ENCODE measurements at places on chromosomes 5 and 9.

GRCh38 chr5:116272281-116272941, 187.6 kb downstream of the COMMD10 start:
- no peak for DNase-seq

DNA sequence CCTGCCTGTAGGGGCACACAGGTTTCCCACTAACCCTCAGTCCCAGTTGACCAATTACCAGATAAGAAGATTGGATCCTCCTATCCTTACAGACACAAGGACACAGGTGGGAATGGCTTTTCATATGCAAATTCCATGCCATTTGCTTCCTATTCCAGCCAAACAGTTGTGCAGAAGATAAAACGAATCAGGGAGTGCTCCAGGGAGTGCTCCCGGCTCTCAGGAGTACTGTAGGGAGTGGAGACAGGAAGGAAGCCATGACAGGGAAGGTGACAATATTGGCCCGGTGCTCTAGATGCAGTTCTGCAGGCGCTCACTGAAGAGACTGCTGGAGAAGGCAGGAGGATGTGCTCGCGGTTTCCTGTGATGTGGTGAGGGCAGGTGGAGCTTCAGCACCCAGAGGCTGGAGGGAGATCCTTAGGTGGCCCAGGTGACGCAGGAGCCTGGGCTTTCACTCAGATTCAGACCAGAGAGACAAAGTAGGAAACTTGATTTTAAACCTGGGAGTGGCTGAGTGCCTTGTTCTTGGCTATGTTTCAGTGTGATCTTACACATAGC, 260.0 kb downstream of the AUH start:
- peak; percentile 60 for DNase-seq

- DNase-seq = no peak
These were observed 37.7 kb downstream of the NEUROG1 start for GRCh38 chr5:135497971-135498636.

DNA sequence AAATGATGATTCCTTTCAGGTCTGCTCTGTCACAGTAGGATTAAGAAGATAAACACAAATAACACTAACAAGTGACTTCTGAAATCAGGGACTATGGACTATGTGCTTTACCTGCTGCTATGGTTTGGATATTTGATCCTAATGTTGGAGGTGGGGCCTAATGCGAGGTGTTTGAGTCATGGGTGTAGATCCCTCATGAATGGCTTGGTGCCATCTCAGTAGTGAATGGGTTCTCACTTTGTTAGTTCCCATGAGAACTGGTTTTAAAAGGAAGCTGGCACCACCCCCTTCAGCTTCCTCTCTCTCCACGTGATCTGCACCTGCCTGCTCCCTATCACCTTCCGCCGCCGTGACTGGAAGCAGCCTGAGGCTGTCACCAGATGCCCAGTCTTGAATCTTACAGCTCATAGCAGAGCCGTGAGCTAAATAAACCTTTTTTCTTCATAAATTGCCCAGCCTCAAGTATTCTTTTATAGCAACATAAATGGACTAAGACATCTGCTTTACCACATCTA, 3.3 kb downstream of the PPIC start:
- DNase-seq = no peak

GRCh38 chr5:168299372-168299771, 7.9 kb downstream of the WWC1 start:
- no peak for DNase-seq

GRCh38 chr5:31771500-31771899, 132.6 kb downstream of the PDZD2 start:
- no peak for DNase-seq

GRCh38 chr9:121141306-121141705, 60.4 kb downstream of the RAB14 start:
- DNase-seq = no peak

DNA sequence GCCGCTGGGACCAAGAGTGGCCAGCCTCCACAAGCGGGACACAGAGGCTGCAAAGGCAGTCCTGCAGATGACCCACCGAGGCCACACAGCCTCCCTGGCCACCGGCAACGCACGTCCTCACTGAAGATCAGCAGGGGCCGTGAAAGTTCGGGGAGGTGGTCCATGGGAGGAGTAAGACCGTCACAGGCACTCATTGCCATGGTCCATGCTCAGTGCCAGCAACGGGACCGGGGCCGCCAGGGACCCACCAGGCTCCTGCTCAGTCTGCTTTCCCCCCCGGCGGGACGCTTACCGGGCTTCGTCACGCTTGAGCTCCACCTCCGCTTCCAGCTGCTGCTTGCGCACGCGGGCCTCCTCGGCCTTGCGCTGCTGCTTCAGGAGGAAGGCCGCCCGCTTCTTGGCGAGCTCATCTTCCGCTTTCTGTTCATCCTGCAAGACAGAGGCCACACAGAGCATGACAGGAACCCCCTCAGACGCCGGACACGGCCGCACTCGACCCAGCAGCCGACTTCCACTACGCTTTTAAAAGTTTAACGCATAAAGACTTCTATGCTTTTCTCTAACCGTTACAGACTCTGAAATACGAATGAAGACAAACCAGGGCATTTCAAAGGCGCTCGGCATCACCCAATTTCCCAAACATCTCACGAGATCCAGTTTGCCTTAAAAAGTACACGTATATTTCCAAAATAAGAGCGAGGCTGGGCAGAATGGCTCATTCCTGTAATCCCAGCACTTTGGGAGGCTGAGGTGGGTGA, 88.4 kb downstream of the CAMSAP1 start:
- DNase-seq = no peak

DNA sequence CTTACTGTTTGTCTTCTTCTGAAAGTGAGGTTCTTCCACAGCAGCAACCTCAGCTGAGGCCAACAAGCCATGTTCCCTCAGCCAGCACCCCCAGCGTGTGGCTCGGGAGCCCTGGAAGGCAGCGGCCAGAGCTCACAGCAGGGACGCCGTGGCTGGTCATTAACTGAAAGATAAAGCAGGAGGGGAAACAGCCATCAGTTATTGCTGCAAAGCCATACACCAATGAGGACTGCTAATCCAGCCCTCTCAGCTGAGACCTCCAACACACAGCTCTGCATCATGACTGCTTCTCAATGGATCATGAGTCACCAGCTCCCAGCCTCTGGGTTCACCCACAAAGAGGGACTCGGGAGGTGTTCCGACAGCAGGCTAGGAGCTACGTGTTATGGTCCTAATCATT, 24.3 kb downstream of the ABCA1 start:
- DNase-seq = no peak

DNA sequence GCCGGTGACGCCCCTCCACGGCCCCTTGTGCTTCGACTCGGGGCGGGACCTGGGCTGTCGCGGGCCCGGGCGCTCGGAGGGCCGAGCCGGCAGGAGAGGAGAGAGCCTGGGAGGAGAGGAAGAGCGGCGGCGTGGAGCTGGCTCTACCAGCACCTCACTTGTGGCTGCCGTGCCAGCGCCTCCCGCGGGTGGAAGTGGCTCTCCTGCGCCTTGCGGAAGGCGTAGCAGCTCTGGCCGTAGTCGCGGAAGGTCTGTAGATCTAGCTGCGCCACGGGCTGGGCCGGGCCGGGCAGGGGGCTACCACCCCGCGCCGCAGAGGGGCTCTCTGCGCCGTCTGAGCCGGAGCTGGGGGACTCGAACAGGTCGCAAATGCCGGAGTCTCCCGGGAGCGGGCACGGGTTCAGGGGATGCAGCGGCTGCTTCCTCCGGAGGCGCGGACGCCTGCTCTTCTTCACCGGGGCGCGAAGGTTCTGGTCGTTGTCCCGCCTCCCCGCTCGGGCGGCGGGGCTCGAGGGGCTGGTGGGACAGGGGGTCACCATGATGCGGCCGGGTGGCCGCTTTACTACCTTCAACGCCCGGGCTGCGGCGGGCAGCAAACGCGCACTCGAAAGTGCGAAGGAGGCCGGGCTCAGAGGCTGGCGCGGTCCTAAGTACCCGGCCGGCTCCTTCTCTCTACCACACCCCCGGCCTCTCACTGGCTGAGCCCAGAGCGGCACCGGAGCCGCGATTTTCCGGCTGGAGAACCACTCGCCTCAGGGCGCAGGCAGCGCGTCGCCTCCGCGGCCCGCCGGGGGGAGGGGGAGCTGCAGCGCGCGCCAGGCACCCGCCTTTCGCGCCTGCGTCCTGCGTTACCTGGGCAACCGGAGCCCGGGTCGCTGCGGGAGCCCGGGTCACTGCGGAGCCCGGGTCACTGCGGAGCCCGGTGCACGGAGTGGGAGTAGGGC, at the start of gene CCNO:
Gene CCNO, minus strand, starts transcription at position 624 of the 944 bp plus-strand sequence. Its CDS starts 85 bp downstream, at position 539.
- DNase-seq = peak; percentile 39

DNA sequence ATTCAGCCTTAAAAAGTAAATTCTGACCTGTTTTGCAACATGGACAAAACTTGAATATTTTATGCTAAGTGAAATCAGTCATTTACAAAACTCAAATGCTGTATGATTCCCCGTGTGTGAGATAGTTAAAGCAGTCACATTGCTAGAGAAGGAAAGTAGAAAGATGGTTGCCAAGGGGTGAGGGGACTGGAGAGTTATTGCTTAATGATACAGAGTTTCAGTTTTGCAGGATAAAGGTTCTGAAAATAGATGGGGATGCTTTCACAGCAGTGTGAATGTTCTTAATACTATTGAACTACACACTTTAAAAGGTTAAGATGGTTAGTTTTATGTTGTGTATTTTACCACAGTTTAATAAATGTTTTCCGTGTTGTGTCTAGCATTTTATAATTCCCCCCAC, 51.2 kb downstream of the SGCD start:
- no peak for DNase-seq

GRCh38 chr9:27337236-27337635, 40.3 kb upstream of the EQTN start:
- no peak for DNase-seq

DNA sequence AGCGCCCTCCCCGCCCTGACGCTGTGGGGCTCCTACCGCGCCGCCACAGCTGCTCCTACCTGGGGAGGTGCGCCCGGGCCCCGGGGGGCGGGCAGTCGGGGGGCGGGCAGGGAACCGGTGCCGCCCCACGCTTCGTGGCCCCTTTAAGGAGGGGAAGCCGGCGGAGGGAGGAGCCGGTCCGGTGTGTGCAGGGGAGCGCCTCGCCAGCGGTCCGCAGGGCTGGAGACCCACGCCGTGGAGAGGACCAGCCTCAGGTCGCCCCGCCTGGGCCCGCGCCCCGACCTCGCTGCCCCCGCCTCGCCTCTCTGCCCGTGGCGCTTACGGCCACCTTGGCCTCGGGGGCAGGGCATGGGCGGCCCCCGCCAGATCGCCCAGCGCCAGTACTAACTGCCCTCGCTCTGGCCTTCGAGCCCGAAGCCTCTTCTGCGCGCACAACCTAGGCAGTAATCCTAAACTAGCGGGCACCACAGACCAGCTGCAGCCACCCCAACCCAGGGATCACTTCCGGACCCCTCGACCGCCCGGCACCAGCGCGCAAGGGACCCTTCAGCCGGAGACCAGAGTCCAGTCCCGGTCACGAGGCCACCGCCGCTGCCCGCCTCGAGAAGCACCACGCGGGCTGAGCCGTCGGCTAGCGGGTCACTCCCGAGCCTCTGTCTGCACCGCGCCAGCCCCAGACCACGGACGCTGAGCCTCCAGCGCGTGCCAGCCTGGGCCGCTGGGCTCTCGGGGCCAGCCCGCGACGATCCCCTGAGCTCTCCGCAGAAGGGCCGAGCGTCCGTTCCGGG, at the start of gene FOXE1:
Gene FOXE1, plus strand, starts transcription at position 171 of the 788 bp plus-strand sequence. CDS start 689 bp downstream, outside the sequence.
- DNase-seq = no peak

GRCh38 chr5:75364571-75365280, 27.7 kb downstream of the HMGCR start:
- DNase-seq = no peak

DNA sequence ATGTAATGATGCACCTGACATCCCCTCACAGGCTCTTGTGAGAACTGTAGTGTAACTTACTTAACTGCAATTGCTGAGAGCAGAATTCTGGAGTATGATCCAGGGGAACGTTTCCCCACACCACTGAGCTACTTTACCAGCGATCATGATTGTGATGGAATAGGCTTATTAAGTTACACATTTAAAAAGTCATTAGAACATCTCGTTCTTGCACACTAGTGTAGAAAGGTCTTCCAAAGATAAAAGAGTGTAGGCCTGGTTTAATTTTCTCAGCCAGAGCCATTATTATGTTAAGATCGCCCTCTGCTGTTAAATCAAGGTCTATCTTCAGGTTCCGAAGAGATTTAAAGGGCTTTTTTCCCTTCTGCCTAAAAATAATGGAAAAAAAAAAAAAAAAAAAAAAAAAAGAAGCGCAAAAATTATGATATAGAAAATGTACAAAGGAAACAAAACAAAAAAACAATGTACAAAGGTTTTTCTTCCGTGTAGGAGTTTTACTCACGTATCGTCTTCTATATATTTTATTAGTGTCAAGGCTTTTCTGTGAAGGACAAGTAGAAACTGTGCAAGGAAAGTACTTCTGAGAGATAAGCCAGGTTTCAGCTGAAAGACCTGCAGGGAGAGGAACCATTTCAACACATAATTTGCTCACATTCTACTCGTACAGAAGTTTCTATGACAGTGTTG, 18.6 kb upstream of the MOB3B start:
- DNase-seq = no peak

GRCh38 chr9:6152788-6153187, 62.8 kb upstream of the IL33 start:
- no peak for DNase-seq

DNA sequence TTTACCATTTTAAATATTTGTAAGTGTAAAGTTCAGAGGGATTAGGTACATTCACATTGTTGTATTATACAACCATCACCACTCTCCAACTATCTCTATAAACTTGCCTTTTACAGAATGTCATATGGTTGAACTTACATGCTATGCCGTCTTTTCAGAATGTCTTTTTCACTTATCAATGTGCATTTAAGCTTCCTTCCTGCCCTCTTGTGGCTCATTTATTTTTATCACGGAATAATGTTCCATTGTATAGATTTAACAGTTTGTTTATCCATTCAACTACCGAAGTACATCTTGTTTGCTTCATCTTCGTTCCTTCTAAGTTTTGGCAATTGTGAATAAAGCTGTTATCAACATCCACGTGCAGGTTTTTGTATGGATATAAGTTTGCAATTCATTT, 133.3 kb upstream of the C6 start:
- no peak for DNase-seq

DNA sequence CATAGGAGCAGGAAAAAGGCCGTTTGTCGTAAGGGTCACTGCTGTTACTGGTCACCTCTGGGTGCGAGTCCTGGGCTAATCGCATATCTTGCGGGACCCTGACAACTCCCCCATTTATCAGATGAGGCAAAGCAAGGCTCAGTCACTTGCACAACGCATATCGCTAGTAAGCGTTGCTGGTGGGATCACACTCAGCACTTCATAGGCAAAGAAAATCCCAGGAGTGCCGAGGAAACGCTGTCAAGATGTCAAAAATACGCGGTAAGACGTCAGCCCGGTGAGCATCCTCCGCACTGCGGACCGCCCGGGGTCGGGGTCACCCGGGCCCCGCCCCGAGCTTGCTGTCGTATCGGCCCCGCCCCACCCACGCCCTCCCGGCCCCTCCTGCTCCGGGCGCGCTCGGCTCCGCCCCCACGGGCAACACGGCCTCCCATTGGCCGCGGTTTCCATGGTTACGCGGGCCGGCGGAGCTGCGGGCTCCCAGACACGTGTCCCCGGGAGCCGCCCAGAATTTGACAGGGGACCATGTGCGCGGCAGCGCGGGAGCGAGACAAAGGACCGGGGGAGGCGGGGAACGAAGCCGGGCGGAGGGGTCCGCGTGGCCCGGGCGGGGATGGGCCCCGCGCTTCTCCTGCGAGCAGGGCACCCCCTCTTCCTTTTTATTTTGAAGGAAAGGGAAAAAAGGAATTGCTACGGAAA, 80.2 kb upstream of the IER5L start:
- peak; percentile 94 for DNase-seq

Data from stimulated activated CD4-positive, alpha-beta T cell treated with anti-CD3 and anti-CD28 coated beads, Interleukin-2, amount 100 ng/mL, for 4 hours (primary cell).